Stimulated activated CD8-positive, alpha-beta memory T cell treated with anti-CD3 and anti-CD28 coated beads, Interleukin-7, amount 100 ng/mL, for 1 hour (primary cell): ENCODE measurements at places on chromosomes 4 and X.

- no peak for DNase-seq
Measured at GRCh38 chr4:51820443-51821234, 22.3 kb upstream of the DCUN1D4 start.

DNA sequence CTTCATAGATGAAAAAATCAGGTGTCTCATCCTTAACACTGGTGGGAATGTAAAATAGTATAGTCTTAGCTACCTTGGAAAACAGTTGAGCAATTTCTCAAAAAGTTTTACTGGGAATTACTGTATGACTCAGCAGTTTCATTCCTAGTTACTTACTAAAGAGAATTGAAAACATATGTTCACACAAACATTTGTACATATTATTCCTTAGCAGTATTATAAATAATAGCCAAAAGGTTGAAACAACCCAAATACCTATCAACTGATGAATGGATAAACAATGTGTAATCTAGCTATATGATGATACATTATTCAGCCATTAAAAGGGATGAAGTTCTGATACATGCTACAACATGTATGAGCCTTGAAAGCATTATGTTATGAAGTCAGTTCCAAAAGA is 41.7 kb downstream of the RBM46 start:
- no peak for DNase-seq

DNA sequence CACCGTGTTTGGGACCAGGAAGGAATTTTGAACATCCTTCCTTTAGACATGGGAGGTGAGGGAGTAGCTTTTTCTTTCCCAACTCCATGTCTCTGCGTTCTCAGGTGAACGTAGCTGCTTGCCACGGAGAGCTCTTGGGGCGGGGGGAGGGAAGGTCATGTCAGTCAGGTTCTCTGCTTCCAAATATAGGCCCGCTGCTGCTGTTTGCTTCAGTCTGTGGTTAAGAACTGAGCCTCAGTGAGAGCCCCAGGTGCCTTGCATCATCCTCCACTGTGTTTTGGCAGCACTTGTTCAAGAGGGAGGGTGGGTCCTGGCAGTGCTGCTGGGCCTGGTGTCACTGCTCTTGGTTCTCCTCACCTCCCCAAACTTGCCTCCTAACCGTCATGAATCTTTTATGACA is 46.5 kb downstream of the HADH start:
- no peak for DNase-seq

DNA sequence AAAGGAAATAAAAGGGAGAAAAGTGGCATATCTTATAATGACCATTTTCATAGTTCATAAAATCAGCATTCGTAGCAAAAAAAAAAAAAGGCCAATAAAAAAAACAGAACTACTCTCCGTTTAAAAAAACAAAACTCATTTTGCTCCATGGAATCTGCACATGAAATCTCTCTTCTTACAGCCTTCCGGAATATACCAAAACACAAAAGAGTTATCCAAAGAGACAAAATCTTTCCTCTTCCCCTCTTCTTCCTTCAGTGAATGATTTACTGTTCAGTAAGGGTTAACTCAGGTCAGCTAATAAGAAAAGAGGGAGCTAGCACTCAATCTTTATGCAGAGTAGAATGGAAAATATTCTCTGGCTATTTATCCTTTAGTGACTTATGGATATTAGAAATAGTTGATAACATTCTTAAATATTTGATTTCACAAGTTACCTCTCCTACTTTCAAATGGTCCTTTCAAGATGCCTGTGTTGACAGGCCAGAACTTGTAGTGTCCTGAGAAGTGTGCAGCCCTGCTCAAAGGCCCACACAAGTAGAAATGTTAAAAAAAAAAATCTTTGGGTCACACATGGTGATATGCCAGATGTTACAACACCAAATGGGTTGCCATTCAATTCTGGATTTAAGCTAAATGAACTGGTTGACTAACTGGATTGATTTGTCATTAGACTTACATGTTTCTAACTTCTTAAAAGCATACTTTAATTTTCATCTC is 42.1 kb downstream of the PDGFC start:
- no peak for DNase-seq

- DNase-seq: no peak
Measured at GRCh38 chrX:110216027-110216426, 101.9 kb downstream of the AMMECR1 start.

- no peak for DNase-seq
Measured at GRCh38 chrX:104255465-104255864, 732 bp upstream of the ESX1 start.

DNA sequence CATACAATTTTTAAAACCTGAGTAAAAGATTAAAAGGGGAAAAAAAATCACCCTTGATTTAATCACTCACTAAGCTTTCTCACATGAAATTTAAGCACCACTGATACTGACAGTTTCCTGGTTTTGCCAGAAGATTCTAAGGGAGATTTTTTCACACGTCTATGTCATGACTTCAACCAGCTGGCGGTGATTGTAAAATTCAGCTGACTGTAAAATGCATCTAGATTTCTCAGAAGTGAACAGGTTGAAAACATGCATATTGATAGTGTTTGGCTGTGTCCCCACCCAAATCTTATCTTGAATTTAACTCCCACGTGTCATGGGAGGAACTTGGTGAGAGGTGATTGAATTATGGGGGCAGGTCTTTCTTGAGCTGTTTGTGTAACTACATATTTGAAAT is 566.8 kb downstream of the PCDH18 start:
- DNase-seq: no peak

DNA sequence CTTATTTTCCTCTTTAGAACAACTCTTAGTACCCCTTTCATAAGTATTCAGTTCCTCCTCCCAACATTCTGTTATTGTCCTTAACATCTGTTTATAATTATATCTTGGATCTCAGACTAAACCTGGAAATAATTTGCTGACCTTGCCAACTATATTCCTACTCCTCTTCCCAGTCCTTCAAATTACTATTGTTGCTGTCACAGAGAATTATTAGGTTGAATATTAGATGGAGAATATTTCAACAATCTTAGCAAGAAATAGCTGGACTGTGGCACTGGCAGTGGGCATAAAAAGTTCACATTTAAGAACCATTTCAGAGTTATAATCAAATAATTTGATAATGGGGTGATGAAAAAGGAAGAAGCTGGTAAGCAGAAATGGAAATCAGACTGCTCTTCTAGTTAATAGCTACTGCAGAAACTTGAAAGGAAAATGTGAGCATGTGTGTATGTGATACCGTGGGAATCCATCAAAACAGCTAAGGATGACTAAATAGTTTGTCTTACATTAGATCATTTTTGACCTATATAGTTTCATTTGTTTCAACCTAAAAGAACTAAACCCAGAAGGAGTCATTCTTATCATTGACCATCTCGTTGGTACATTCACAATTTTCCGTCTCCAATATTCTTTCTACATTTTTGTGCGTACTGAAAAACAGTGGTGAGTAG is 43.3 kb upstream of the PRDM8 start:
- DNase-seq: no peak

DNA sequence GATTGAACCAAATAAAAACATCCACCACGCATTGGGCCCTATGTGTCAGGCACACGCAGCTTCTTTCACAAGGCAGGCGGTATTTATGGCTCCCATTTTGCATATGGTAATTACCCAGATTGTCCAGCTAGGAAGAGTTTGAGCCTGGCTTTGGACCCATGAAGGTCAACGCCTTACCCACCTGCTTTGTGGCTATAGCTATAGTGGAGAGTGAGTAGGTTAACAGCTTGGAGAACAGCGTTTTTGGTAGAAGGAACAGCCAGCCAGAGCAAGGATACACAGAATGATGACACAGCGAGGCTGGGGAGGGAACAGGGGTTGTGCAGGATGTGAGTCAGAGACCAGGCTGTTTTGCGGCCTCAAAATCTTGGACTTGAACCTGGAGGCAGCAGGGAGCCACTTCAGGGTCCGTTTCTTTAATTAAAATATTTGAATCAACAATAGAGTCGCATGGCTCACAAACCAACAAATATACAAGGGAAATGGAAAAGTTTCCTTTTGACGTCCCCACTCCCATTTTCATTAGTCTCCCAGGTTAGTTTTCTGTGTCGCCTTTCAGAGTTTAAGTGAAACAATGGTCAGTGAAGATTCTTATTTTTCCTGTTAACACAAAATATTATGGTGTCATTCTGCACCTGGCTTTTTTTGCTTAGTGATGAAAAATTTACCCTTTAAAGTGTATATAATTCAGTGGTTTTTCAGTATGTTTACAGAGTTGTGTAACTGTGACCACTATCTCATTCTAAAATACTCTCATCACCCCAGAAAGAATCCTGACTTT is 118.2 kb upstream of the STX18 start:
- no peak for DNase-seq

GRCh38 chr4:98399915-98400314 is 138.7 kb downstream of the RAP1GDS1 start:
- DNase-seq: no peak

GRCh38 chr4:2451821-2452785 is 16.8 kb upstream of the RNF4 start:
- no peak for DNase-seq

GRCh38 chr4:126251169-126251568 is 936.4 kb downstream of the FAT4 start:
- DNase-seq: no peak

GRCh38 chr4:67437974-67438713 is 107.2 kb downstream of the CENPC start:
- DNase-seq: no peak

GRCh38 chr4:75895744-75896314 is 6.4 kb downstream of the PPEF2 start:
- DNase-seq: no peak

DNA sequence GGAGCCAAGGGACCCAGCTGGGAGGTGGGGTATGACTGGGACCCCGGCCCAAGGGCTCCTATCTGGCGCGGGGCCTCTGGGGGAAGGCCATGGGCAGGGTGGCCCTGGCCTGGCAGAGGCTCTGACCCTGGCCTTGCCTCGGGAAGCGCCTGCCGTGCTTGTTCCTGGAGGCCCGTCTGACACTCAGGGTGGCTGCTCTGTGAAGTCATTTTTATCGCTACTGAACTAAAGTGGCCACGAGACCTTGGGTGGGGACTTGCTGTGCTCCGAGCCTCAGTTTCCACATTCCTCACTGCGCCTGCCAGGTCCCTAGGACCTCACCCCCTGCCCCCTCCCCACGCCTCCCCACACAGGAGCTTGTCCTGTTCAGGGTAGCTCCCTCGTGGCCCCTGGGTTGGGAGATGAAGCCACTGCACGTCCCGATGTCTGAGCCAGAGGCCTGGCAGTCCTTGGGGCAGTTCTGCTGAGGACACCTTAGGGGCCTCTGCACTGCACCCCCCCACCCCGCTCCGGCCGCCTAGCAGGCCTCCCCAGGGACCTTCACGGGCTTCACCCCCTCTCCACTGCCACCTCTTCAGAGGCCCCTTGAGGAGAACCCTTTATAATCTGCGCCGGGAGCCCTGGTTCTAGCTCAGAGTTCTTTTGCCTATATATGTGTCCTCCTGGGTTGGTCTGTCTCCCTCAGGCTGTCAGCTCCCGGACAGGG is 639 bp upstream of the SORCS2 start:
- DNase-seq: no peak

GRCh38 chr4:41530741-41531140 is 7.2 kb upstream of the LIMCH1 start:
- no peak for DNase-seq

DNA sequence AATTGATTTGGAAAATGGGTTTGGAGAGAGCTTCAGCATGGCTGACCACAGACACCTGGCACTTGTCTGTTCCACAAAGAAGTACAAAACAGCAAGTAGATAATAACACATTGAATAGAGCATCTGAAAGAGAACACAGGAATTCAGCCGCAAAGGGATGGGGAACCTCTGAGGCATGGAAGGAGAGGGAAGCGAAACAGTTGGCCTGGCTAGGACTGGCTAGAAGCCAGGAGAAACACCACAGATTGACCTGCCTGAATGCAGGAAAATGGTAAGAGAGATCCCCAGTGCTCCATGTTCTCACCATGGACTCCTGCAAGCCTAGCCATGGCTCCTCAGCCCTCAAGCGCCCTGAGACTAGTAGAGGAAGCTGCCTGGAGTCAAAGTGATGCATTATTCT is 169.7 kb upstream of the SH3RF1 start:
- no peak for DNase-seq

DNA sequence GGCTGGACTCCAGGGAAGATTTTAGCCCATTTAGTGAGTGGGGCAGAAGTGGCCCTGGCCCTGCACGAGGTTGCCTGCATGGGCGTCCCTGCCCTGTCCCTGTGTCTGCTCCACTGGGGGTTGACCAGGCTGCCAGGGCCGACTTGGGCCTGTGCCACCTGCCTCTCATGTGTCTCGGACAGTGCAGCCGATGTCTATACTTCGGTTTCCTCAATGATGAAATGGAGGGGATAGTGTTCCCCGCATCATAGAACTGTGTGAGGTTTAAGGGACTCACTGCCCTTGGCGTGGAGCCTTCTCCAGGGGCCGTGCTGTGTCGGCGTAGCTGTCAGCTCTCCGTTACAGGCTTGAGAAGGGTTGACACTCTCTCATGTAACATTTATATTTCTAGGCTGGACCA is 27.0 kb upstream of the MSANTD1 start:
- no peak for DNase-seq
